ENCODE measurements at places on chromosomes 2 and 18.

DNA sequence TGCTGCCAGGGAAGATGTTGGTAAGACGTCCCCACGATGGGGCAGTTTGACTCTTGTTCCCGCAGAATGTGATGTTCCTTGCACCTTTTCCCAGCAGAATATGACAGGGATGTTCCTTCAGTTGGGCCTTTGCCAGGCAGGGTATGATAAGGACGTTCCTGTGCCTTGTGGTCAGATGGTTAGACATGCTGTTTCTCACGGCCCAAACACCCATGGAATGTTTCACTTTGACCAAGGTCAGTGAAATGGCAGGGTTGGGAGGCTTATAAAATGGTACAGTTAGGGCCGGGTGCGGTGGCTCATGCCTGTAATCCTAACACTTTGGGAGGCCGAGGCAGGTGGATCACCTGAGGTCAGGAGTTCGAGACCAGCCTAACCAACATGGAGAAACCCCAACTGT, 40.3 kb upstream of the YPEL5 start:
- DNase-seq = no peak

- no peak for DNase-seq
Measured at GRCh38 chr18:30970196-30970816, 72.2 kb downstream of the DSC3 start.

DNA sequence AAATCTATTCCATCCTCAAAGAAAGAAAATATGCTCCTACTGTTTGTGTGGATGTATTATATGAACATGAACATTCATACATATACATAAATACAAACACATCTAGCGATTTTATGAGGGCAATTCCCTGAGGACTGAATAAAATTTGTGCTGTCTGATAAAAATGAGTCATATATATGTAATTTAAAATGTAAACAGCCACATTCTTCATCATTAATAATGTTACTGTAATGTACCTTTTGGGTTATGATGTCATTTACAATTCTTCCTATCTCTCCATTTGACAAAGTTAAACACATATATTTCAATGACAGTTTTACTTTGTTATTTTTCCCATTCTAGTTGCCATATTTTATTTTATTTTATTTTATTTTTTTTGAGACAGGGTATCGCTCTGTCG, 91.3 kb upstream of the ZFP36L2 start:
- no peak for DNase-seq

GRCh38 chr2:126677176-126677538, 21.2 kb downstream of the GYPC start:
- DNase-seq = no peak

- no peak for DNase-seq
Measured at GRCh38 chr2:39597314-39597713, 68.4 kb upstream of the TMEM178A start.

GRCh38 chr2:231683292-231684235, 24.8 kb upstream of the PTMA start:
- DNase-seq = no peak

DNA sequence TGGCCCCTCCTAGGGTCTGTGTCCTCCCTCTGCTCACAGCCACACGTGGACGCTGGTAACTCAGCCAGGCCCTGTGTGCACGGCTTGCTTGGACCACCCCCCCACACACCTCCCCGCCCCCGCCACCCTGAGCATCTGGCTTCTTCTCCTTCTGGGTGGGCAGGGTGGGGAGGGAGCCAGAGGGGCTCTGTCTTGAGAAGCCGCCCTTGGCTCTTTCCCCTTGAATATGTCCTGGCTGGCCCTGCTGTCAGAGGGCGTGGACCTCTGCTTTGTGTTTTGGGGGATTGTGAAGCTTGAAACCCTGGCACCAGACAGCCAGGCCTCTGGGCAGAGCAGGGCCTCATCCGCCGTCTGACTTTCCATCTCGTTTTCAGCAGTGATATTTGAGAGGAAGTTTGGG, 72.1 kb downstream of the GLI2 start:
- DNase-seq = no peak

- DNase-seq = no peak
Measured at GRCh38 chr18:37570336-37570930, 4.8 kb upstream of the CELF4 start.

GRCh38 chr18:79916546-79917168, 34.8 kb downstream of the SLC66A2 start:
- no peak for DNase-seq

- no peak for DNase-seq
Measured at GRCh38 chr2:214807653-214808052, 1.8 kb downstream of the BARD1 start.

DNA sequence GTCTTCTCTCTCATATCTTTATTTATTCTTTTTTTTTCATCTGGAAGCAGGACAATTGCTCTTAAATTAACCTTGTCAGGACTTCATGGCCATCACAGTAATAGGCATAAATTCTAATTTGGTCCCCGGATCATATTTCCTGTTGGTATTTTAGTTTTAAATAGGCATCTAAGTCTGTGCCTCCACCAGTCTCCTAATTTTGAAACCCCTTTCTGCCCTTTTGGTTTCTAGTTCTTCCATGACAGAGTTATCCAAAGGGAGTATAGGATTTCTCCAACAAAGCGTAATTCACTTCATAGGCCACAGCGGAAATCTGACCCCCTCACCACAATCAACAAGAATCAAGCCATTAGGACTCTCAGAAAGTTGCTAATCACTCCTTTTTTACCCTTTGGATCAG, 3.8 kb downstream of the EPHA4 start:
- DNase-seq = no peak

DNA sequence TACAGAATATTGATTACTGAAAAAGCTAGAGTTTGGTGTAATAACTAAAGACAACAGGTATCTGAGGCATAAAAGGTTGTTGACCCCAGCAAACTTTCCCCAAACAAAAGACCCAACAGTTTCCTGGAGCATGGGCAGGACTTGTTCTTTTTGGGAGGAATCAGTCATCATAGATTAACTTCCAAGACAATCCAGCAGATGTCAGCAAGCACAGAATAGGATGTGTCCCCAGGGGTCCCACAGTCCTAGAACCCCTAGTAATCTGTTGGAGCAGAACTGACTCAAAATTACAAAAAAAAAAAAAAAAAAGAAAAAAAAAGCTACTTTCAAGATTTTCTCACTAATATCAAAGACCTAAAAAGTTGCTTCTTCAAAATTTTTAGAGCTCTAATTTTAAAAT, 564.7 kb upstream of the SLC39A10 start:
- DNase-seq = no peak

GRCh38 chr2:12176623-12177454, 430.4 kb downstream of the LPIN1 start:
- DNase-seq = no peak

GRCh38 chr2:239235311-239235710, 165.5 kb downstream of the HDAC4 start:
- DNase-seq = no peak

DNA sequence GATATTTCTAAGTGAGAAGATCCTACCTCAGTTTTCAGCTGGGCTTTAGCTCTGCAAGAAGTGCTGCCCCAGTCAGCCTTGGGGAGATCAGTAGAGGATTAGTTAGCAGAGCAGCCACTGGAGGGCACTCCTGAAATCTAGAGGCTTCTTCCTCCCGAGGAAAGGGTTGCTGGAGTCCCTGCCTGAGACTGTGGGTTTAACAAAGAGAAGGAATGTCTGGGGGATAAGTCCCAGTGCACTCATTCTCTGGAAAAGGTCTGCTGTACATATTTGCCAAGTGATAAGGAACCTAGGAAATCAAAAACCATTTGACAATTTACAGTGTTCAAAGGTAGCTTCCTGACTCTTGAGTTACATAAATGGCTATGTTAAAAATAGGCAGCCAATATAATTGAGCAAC, 207.2 kb downstream of the SLC8A1 start:
- DNase-seq = no peak

GRCh38 chr2:42101206-42102023, 53.6 kb downstream of the PKDCC start:
- DNase-seq = no peak

GRCh38 chr2:238895361-238895882, 47.5 kb downstream of the TWIST2 start:
- DNase-seq = no peak

DNA sequence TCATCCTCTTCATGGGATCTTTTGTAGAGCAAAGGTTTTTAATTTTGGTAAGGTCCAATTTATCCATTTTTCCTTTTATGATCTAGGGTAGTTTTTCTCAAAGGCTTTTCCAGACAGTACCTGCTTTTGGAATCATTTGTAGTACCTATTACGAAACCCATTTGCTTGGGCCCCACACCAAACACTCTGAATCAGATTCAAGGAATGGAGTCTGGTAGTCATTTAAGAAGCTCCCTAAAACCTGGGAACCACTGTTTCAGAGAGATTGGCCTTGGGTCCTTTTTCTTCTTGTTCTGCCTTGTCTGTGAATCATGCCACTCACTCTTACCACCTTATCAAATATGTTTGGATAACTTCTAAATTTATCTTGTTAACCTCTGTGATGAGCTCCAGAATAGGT, 40.3 kb downstream of the OSBPL6 start:
- no peak for DNase-seq

DNA sequence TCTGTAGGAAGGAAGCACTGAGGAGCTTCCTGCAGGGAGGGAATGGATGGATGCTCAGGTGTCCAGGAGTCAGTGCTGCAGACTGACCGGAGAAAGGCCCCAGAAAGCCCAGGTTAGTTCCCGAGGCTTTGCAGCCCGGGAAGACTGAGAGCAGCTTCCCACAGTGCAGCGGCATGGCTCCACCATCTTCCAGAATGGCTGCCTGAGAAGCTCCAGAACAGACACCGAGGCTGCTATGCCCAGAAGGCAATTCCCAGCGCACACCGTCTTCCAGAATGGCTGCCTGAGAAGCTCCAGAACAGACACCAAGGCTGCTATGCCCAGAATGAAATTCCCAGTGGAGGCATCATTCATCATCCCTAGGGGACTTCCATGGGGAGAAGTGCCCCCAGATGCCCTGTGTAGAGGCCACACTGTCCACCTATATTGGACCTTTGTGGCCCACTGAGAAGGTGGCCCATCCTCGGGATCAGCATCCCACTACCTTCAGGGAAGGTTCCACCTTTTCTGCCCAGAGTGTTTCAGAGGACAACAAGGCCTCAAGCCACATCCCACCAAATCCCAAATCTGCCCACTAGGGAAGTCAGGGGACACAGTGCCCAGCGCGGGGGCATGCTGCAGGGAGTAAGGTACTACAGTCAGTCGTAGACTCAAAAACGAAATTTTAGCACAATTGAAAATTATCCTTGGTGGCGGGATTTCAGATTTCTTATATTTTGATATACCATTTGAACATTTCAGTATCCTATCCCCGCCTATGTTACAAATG, 80.5 kb downstream of the KCNF1 start:
- DNase-seq = no peak

- DNase-seq = no peak
Measured at GRCh38 chr2:58860586-58860985, 619.5 kb upstream of the FANCL start.

DNA sequence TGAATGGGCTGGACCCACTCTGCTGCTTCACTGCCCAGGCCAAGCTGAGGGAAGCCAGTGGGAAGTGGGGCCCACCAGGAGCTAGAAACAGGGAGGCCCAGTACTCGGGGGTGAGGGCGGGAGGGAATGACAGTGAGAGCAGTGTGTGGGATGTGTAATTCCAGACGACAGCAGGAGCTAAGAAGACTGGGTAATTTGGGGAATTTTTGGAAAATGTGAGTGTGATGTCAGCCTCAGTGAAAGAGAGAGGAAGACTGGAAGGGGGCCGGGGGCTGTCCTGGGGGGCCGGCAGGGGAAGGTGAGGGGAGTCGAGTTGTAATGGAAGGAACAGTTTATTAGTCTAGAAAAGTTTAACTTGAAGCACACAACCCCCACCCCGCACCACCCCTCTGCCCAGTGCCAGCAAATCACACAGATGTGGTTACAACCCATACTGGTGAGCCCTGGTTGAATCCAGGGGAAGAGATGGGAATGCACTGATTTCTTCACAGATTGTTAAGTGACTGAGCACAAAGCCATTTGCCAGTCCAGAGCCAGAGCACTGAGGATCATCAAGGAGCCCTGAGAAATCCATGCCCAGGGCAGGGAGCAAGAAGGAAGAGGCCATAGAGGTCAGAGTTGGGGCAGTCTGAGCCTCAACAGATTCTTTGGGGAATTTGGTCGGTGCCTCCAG, 76.7 kb upstream of the PKDCC start:
- no peak for DNase-seq

- no peak for DNase-seq
Measured at GRCh38 chr2:38079116-38080052, 3.4 kb upstream of the CYP1B1 start.

GRCh38 chr2:184030989-184031388, 567.3 kb upstream of the ZNF804A start:
- no peak for DNase-seq

- no peak for DNase-seq
Measured at GRCh38 chr2:170024721-170025120, 153.2 kb upstream of the MYO3B start.

DNA sequence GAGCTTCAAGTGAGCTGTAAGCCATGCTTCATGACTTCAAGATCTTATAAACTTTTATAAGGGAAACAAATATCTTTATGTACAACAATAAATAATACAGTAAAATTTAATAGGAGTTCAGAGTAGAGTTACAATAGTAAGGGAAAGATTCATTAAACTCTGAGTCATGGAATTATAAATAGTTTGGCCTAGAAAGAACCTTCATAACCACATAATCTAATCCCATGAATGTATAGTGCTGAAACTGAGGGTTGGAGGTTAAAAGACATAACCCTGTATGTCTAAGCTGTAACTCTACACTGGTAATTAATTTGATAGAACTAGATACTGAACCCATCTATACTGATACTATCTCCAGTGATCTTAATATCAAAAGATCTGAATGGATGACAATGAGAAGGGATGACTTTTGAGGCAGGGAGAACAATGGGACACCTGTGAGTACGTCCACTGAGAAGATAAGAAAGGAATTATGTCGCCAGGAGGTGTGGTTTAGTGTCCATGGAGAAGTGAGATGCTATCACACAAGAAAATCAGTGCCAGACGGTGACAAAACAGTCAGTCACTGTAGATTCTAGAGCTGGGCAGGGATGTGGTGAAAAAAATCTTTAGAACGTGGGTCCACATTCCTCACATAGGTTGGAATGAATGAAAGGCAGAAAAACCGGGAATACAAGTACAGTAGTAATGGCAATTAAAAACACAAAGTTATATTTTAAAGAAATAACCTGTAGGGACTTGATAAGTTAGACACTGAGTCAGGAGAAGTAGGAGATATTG, 1.1 kb downstream of the IL1F10 start:
- no peak for DNase-seq

DNA sequence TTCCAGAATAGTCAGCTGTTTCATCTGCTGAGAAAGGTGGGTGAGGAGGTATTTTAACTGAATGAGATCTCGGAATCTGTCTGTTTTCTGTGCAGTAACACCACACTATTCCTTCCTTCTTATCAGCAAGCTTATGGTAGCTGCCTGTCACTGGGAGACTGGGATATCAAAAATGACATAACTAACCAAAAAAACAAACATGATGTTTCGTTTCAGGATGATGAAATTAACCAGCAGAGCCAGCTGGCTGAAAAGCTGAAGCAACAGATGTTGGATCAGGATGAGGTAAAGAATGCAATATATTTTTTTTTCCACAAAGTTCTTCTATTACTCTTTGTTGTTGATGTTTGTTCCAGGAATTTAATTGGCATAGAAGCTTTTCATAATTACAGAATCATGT, 59.8 kb upstream of the LYPD6B start:
- no peak for DNase-seq

- DNase-seq = peak; percentile 42
Measured at GRCh38 chr2:96142217-96143113, 2.8 kb downstream of the DUSP2 start.
